ENCODE measurements at places on chromosomes 13 and 19.

DNA sequence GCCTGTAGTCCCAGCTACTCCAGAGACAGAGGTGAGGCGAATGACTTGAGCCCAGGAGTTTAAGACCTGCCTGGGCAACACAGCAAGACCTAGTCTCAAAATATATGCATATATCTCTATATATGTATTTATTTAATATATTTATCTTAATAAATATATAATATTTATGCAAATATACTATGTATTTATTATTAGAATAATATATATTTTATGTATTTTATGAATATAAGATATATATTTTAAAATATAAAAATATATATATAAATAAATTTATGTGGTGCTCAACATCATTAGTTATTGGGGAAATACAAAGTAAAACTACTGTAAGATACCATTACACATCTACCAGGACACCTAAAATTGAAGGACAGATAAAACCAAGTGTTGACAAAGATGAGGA lies 58.1 kb upstream of the IPO5 start:
- no peaks in the 10 kb centered on the region for H3K27me3 ChIP-seq
- H3K4me1 ChIP-seq = no peaks in the 10 kb centered on the region
- H3K27ac ChIP-seq = no peak overlapping the region
- no peaks in the 10 kb centered on the region for H3K36me3 ChIP-seq
- no peak overlapping the region for H3K4me3 ChIP-seq
- no peak for DNase-seq

DNA sequence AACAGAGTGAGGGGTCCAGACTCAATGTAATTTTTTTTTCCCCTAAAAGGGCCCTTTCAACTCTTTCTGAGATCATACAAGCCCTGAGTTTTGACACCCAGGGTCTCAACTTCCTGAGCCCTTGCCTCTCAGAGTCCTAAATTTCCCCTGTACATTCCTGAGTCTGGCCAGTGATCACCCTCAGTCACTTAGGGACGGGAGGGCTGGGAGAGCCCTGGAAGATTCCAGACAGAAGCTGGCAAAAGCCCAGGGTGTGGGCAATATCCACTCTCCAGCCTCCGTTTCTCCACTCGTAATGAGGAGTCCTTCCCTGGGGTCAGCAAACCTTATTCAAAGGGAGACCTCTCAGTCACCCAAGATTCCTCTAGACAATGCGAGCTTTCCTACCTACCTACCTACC lies 1.6 kb downstream of the PPP1R13L start:
- no peak overlapping the region for H3K27ac ChIP-seq
- peaks cover 70% of the 10 kb centered on the region for H3K27me3 ChIP-seq
- DNase-seq = no peak
- no peaks in the 10 kb centered on the region for H3K36me3 ChIP-seq
- H3K4me1 ChIP-seq = peaks cover 12% of the 10 kb centered on the region

DNA sequence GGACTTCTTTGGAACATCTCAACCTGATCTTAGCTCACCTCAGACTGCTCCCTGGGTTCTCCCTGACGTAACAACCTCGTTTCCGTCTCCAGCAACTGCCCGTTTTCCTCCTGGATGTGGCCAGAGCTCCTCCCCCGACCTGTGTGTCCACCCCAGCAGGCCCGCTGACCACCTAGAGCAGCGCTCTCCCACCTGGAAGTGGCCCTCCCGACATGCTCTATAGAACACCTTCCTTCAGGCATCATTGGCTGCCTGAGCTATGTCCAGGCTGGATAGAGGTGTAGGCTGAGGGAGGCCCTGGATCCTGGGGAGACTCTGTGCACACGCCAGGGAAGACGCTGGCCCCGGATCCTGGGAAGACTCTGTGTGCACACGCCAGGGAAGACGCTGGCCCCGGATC lies 81.3 kb downstream of the TEX29 start:
- no peaks in the 10 kb centered on the region for H3K36me3 ChIP-seq
- H3K27me3 ChIP-seq = no peaks in the 10 kb centered on the region
- H3K4me1 ChIP-seq = no peaks in the 10 kb centered on the region
- DNase-seq = no peak
- no peak overlapping the region for H3K4me3 ChIP-seq

- no peaks in the 10 kb centered on the region for H3K27me3 ChIP-seq
- H3K4me3 ChIP-seq = no peak overlapping the region
- H3K36me3 ChIP-seq = no peaks in the 10 kb centered on the region
- H3K27ac ChIP-seq = no peak overlapping the region
These were observed 110.7 kb downstream of the SOX1 start for GRCh38 chr13:112177450-112178288.

GRCh38 chr19:17751103-17751911 lies at the start of gene FCHO1:
TSS of gene FCHO1 (plus strand) at chr19:17751477. CDS start at chr19:17755165, 3,688 bp downstream.
- H3K4me3 ChIP-seq = peak within 1 kb of the TSS; percentile 51
- no peaks in the 10 kb centered on the region for H3K27me3 ChIP-seq
- DNase-seq = peak; percentile 81
- peaks cover 75% of the 10 kb centered on the region for H3K4me1 ChIP-seq
- H3K36me3 ChIP-seq = peaks cover 11% of the 10 kb centered on the region

DNA sequence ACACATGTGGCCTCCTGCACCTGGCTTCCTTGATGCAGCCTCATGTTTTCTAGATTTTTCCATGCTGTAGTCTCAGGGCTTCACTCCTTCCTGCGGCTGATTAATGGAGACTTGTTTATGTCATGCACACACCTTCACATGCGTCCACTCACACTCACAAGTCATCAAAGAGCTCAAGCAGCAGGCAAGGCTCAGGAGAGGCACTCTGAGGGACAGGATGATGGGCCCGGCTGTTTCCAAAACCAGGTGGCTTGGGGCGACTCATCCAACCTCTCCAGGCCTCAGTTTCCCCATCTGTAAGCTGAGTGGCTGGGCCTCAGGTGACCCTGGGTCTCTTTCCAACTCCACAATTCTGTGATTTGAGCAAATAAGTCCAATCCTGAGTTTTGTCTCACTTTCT lies 36.9 kb downstream of the RASA3 start:
- H3K36me3 ChIP-seq = no peaks in the 10 kb centered on the region
- H3K27ac ChIP-seq = no peak overlapping the region
- no peak overlapping the region for H3K4me3 ChIP-seq

Measured in thymus (tissue), 14 donors.